ENCODE measurements at places on chromosomes 11 and 22. TPM values are rescaled to one million over a fixed set of nuclear protein-coding genes. Genes with fewer than 3 reads are reported as not detected.

DNA sequence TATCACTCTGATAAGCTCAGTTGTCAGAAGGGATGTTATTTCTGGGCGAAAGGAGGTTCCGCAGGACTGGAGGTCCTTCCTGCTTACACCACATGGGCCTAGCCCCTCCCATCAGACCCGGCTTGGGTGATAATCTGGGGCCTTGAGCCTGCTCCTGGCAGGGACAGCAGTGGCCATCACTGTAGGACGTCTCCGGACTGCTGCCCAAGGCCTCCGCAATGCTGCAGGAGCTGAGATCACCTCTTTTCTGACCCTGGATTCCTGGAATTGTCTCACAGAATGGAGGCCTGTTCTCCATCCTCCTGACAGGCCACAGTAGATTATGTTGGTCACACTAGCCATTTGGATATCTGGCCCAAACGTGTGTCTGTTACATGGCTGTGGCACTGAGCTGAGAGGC is 9.2 kb upstream of the BIK start:
- no peaks in the 10 kb centered on the region for H3K27me3 ChIP-seq
- H3K27ac ChIP-seq, result no peak overlapping the region
- no peaks in the 10 kb centered on the region for H3K36me3 ChIP-seq

GRCh38 chr11:8863838-8864237 is 47.2 kb upstream of the AKIP1 start:
- H3K27ac ChIP-seq, result no peak overlapping the region
- DNase-seq, result no peak
- no peaks in the 10 kb centered on the region for H3K27me3 ChIP-seq
- no peak overlapping the region for H3K4me3 ChIP-seq

- H3K4me3 ChIP-seq, result no peak overlapping the region
- H3K27ac ChIP-seq, result no peak overlapping the region
- no peaks in the 10 kb centered on the region for H3K36me3 ChIP-seq
- H3K27me3 ChIP-seq, result no peaks in the 10 kb centered on the region
- no peaks in the 10 kb centered on the region for H3K4me1 ChIP-seq
Observed at GRCh38 chr11:1043563-1044096, 7.1 kb upstream of the MUC6 start.

The CDC45 gene
- polyA plus RNA-seq, result 0.77 TPM

The CHRNA10 gene
- polyA plus RNA-seq, result 0.65 TPM

The VSTM5 gene
- 0.01 TPM for polyA plus RNA-seq
